Vagina (tissue), 2 donors: ENCODE measurements at places on chromosomes 16 and 17.

GRCh38 chr17:50853781-50854180, 12.4 kb downstream of the TOB1 start:
- DNase-seq = peak; percentile 28

DNA sequence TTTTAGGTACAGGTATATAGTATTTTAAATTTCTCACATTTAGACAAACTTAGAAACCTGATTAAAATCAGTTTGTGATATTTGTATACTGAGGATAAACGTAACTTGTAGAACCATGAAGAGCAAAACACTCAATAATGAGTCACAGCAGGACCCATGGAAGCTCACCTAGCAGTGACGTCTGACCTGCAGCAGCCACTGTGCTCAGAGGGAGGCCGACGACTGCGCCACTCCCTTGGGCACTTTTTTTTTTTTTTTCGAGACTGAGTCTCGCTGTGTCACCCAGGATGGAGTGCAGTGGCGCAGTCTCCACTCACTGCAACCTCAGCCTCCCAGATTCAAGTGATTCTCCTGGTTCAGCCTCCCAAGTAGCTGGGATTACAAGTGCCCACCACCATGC, 106.2 kb upstream of the AXIN2 start:
- DNase-seq = no peak

- no peak for DNase-seq
Observed at GRCh38 chr17:75492555-75493168, 22.7 kb downstream of the CASKIN2 start.

DNA sequence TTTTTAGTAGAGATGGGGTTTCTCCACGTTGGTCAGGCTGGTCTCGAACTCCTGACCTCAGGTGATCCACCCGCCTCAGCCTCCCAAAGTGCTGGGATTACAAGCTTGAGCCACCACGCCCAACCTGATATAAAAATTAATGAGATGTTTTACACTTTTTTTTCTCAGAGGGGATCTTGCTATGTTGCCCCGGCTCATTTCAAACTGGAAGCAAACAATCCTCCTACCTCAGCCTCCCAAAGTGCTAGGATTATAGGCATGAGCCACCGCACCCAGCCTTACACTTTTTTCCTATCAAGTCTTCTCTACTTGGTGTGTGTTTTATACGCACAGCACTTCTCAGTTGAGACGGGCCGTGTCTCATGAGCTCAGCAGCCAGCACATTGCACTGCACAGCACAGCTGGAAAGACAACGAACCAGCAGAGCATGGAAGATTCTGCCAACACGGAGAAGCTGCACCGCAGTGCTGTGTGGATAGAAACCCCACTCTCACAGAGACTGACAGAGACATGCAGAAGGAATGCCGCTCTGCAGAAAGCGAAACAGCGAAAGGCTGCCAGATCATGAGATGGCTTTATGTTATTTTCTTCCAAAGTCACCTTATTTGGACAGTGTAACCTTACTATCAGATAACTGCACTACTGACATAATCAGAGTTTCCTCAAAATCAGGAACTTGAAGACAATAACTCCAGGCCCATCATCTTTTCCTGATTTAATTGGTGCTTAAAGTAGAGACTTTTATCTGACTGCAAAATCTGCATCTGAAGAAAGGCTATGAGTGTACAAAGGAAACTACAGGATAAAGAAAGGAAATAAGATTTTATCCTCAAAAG, 6.5 kb upstream of the QRICH2 start:
- no peak for DNase-seq

GRCh38 chr16:2455081-2455845, 4.6 kb upstream of the TEDC2 start:
- DNase-seq = no peak

DNA sequence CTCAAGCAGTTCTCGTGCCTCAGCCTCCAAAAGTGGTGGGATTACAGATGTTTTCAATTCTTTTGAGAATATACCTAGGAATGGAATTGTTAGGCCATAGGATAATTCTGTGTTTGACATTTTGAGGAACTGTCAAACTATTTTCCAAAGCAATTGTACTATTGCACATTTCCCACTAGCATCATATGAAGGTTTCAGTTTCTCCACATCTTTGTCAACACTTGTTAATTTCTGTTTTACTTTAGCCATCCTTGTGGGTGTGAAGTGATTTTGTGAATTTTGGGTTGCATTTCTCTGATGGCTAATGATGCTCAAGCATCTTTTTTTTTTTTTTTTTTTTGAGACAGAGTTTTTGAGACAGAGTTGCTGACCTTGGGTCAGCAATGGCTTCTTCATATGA, 6.2 kb downstream of the NT5M start:
- DNase-seq = no peak

- no peak for DNase-seq
Observed at GRCh38 chr17:57516290-57517230, 228.5 kb downstream of the CCDC182 start.

DNA sequence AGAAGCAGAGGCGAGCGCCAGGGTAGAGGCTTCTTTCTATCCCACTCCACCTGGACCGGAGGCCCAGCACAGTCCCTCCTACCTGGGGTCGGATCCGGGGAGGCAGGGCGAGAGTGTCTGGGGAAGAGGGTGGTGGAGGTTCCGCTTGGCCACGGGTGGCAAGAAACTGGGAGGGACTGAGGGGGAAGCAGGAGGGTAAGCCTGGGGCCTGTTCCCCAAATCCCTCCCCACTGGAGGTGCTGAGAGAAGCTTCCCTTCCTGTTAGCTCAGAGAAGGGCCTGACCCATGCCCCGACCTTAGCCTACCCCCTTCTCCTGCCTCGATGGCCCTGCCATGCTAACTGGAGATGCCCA, 1.8 kb upstream of the TPPP3 start:
- no peak for DNase-seq

GRCh38 chr17:71329310-71330098, 791.3 kb upstream of the SOX9 start:
- no peak for DNase-seq

DNA sequence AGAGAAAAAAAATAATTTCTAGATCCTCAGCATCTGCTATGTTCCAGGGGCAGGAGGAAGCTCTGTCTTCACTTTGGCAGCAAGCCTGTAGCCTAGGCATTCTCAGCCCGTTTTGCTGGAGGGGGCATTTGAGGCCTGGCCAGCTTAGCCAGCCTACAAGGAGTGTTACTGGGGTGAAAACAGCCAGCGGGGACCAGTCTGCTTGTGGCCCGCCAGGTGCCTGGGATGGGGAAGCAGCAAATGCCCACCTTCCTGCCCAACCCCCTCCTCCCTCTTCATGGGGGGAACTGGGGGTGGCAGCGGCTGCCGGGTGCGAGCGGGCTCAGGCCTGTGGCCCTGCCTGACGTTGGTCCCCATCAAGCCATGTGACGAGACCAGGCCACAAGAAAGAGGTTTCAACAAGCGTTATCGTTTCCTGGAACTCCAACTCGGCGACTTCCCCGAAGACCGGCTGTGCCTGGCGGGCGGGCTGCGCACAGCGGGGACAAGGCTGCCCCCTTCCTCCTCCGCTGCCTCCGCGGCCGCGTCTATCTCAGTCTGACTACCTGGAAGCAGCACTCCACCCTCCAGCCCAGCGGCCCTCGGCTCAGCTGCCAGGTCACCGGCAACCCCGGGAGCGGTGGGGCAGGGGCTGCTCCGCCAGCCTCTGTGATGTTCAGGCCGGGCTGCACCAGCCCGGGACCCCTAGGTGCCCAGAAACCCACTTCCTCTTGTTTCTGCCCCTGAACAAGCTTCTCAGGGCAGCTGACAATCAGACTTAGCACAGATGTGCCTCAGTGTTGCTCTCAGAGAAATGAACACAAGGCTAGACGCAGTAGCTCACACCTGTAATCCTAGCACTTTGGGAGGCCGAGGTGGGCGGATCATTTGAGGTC, 22.9 kb downstream of the SOCS1 start:
- DNase-seq = no peak

DNA sequence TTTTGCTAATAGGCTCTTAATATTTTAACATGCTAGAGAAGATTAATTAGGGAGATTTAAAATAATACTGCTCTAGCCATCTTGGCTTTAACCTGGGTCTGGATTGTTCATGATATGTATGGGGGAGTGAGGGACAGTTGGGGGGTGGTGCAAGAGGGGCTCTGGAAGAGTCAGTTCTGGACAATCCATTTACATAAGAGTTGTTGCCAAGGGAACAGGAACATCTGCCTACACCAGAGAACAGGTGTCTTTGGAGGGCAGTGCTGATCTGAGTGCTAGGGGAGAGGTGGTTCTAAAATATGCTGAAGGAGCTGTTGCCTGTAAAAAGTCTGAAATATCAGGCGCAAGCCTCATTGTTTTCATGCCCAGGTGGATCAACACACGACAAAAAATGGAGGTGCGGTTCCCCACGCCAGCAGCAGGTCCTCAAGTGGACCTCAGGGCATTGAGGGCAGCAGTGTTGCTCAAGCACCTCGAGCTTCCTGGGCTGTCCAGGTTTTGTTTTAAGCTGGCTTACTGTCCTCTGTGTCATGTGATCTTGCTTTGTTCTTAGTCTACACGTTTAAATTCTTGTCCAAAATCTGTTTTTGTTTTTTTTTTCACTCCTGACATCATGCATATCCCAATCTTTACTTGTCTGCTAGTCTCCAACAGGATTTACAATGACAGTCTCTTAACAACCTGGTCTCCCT, 25.4 kb upstream of the WSB1 start:
- no peak for DNase-seq

GRCh38 chr16:50606431-50607050, 58.3 kb downstream of the NKD1 start:
- DNase-seq = no peak

DNA sequence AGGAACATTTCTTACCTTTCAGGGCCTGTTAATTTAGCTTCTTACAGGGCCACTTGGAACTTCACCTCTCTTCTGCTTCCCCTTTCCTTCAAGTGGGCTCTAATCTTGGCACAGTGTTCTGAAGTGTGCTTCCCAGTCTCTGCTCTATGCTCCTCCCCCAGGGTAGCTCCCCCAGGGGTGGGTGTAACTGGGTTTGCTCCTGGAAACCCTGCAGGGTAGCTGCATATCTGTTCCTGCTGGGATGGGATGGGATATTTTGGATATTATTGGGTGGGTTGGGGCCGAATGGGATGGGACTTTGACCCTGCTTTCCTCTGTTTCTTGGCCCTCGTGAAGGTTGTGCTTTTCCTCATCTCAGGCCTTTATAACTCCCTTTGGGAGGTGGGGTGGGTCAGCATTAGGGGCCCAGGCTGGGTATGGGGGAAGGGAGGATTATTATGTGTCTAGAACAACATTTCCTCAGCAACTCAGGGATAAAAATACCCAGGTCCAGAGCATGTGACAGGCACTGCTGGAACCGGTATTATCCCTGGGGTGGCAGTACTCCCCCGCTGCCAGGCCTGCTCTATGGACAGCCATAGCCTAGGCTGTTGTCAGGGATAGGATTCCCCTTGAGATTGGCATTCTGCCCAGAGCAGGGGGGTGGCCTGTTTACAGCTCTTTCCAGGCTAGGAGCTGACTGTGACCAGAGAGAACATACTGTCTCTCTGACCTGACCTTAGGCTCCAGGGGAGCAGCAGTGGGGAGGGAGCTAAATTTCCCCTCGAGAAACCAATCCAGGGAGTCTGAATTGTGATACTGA, 5.0 kb downstream of the NFE2L1 start:
- DNase-seq = no peak

DNA sequence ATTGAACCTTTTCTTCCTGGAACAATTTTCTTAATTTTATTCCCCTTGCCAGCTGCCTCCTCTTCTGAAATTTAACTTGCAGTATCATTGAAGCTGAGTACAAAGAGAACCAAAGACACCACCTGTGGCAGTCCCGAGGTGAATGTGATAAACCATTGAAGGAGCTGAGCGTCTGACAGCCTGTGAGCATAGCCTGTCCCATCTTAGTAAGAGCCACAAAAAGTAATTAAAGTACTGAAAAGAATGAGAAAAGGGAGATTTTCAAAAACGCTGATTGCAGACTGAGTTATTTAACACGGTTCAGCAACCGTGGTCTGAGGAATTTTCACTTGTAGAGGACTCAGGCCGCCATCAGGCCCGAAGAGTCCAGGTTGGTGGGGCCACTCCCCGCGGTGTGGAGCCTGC, 27.2 kb upstream of the ST6GALNAC1 start:
- no peak for DNase-seq

DNA sequence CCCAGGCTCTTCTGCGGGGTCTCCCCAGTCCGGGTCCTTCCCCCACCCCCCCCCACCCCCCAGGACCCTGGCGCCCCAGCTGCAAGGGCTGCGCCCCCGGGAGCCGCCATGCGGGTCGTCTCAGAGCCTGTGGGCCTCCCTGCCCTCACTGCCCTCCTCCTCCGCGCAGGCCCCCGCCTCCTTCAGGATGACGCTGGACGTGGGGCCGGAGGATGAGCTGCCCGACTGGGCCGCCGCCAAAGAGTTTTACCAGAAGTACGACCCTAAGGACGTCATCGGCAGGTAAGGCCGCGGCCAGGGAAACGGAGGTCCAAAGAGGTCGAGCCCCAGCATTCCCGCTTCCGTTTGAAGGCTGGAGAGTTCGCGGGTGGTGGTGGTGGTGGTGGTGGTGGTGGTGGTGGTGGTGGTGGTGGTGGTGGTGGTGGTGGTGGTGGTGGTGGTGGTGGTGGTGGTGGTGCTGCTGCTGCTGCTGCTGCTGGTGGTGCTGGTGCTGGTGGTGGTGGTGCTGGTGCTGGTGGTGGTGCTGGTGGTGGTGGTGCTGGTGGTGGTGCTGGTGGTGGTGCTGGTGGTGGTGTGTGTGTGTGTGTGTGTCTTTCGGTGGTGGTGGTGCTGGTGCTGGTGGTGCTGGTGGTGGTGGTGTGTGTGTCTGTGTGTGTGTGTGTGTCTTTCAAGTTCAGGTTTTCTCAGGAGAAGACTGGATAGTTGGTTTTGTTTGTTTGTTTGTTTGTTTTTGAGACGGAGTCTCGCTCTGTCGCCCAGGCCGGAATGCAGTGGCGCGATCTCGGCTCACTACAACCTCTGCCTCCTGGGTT, 615 bp downstream of the PHKG2 start:
- no peak for DNase-seq

DNA sequence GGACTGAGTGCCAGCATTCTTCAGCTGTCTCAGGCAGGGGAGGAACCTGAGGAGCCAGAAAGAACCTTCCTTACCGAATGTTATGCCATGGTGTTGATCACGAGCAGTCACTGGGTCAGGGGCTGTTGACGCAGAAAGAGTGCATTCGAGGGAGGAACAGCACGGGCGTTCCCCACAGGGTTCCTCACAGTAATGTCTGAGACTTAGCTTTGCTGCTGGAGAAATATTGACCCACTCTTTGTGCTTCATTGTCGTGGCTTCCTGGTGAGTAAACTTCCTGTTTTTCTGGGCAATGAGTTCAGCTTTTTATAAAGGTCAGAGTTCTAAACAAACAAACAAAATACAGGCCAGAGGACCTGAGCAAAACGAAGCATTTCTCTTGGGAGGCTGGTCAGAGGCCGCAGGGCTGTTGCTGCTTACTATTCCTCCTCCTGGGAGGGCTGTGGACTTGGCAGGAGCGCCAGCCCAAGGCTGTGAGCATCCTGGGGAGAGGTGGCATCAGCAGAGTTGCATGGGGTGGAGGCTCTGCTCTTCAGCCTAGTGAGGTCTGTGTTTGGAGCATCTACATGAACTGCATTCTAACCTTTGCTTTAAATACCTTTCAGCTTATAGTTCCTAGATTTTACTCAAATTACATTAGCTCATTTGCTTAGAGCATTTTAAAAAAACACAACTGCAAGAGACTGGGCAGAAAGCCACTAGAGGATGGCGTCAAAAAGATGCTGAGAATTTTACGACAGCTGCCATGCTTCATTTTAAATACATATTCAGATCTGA, 143.1 kb upstream of the CACNG5 start:
- DNase-seq = peak; percentile 61
